Stimulated activated CD8-positive, alpha-beta memory T cell treated with anti-CD3 and anti-CD28 coated beads, Interleukin-4, amount 100 ng/mL, for 1 hour (primary cell): ENCODE measurements at places on chromosomes 7 and 10.

- no peak for DNase-seq
These were observed 11.4 kb upstream of the DOCK1 start for GRCh38 chr10:126893841-126894240.

DNA sequence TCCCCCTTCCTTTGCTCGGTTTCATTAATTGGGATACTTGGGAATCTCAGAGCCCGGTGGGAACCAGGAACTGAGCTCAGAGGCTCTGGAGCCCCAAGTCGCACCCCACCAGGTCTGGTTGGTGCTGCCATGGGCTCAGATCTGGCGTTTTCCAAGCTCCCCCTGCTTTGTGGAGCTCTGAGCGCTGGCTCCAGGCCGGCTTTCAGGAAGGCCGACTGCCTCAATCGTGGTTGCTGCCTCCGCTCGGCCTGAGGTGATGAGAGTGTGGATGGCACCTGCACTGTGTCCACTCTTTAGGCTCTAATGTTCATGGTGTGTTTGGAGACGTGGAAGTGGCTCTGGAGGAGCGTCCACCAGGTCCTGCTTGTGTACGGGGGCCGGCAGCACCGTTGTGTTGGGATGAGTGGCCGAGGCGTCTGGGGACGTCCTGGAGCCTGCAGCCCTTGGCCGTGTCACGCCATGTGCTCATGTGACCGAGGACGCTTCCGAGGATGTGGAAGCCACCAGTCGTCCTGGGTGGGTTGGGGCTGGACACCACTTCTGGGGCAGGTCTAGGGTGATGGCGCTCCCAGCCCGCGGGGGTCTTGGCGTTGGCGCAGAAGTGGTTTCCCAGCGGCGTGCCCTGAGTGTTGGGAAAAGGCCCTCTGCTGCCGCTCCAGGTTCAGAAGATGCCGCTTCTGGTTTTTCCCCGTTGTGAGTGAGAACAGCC, 8.2 kb downstream of the INPP5A start:
- no peak for DNase-seq

- no peak for DNase-seq
These were observed 53.8 kb downstream of the MCMBP start for GRCh38 chr10:119818889-119819270.

DNA sequence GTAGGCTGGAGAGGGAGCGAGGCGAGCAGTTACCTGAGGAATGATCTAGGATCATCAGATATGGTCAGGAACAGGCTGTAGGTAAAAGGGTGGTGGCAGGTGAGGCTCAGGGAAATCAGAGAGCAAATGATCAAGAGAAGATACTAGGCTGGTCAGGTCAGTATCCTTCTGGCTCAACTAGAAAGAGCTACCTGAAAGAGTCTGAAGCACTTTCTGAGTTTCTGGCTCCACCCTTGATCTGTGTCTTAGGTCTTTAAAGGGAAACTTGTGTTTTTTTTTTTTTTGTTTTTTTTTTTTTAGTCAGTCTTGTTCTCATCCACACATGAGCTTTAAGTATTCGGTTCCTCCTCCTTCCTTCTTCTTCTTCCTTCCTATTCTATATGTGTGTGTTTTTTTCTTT, 10.5 kb downstream of the ADAM22 start:
- DNase-seq, result no peak

- DNase-seq, result no peak
These were observed 209.1 kb downstream of the BICC1 start for GRCh38 chr10:58721601-58722281.

DNA sequence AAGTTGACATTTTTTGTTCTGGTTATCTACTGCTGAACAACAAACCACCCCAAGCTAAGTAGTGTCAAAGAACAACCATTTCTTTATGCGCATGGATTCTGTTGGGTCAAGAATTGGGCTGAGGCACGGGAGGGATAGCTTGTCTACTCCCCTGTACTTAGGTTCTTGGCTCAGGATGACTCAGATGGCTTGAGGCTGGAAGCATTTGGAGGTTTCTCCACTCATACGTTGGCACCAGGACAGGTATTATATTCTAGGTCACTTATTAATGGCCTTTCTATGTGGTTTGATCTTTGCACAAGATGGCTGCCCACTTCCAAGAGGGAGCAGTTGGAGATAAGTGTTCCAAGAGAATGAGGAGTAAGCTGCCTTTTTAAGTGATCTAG, 11.8 kb upstream of the TFAM start:
- DNase-seq, result no peak

- DNase-seq, result no peak
These were observed 17.2 kb upstream of the GATA3 start for GRCh38 chr10:8037199-8037801.

GRCh38 chr10:124701881-124702656, 42.1 kb downstream of the FAM53B start:
- no peak for DNase-seq

DNA sequence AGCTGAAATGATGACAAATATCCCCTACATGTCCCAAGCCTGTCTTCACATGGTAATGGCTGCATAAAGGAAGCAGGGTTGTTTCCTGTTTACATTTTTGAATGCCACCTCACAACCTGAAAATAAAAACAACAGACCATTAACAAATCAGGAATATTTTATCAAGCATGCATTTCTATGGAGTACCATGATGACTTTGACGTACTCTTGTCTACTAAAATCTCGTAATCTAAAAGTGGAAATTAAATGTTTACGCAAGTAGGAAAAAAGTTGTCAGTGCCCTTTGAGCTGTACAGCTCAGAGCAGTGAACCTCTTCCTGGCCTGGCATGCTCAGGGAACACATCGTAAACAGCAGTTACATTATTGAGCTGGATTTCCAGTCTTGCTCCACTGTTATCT, 194.1 kb downstream of the INHBA start:
- no peak for DNase-seq

DNA sequence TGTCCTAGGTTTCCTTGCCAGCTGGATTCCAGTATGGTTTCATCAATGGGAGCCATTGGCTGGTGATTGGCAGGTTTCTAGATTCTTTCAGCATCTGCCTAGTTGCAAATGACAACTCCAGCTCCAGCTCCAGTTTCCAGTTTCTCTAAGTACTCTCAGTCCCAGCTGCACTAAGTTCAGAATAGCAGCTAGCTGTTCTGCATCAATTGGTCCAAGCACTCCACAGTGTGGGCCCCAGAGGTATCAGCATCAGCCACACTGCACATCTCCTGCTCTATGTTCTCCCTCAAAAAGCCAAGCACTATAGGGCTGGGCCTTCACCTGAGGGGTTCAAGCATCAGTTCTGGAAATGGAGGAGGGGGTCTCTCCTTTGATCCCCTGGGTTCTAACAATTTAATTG, 143.4 kb downstream of the VPS50 start:
- DNase-seq, result no peak
